ENCODE measurements at places on chromosomes 5 and 9.
A peak's percentile ranks its signal among the peaks of the same experiment; 100 is the strongest.

GRCh38 chr9:132507670-132508469 is 74.5 kb upstream of the BARHL1 start:
- DNase-seq = peak; percentile 41

- DNase-seq = no peak
Measured at GRCh38 chr5:9139344-9139743, 406.5 kb downstream of the SEMA5A start.

DNA sequence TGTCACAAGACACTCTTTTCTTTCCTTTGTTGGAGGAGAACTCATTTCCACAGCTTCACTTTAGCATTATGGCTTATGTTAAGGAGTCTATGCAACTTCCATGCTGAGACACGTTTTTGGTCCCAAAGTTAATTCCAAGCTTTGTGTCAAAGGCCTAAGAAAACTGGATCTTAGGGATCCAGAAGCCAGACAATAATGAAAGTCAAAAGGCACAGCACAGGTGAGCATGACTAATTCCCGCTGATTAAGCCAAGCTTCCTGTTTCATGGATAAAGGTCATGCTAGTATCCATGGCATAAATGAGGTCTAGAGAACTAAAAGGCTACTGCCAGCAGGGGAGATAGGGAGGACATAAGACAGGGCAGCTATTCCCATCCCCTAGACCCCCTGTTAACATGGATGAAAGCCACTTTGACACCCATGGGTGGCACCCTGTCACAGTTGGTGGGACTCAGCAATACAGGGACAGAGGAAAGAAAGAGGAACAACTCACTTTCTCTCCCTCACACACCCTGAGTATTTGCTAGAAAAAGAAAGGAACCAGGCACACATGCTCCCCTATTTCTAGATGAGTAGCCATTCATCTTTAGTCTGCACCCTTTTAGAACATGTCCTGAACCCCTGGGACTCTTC is 438.1 kb upstream of the CDH9 start:
- no peak for DNase-seq

- no peak for DNase-seq
Measured at GRCh38 chr9:69546265-69546664, 125.9 kb downstream of the APBA1 start.

DNA sequence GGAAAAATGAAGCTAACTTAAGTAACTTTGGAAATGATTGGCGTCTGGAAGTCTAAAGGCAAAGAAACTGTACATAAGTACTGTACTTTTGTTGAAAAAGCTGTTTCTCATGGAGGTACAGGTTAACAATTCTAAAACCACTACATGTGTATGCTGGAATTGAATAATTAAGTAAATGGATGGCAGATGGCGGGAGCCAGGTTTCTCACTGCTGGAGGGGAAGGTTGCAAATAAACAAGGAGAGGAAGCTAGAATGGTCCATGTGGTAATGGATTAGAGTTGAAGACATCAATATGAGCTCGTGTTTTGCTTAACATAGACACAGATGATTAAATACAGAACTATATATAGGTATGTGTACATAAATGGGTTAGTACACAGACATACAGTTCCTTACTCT is 43.2 kb upstream of the ASTN2 start:
- no peak for DNase-seq

DNA sequence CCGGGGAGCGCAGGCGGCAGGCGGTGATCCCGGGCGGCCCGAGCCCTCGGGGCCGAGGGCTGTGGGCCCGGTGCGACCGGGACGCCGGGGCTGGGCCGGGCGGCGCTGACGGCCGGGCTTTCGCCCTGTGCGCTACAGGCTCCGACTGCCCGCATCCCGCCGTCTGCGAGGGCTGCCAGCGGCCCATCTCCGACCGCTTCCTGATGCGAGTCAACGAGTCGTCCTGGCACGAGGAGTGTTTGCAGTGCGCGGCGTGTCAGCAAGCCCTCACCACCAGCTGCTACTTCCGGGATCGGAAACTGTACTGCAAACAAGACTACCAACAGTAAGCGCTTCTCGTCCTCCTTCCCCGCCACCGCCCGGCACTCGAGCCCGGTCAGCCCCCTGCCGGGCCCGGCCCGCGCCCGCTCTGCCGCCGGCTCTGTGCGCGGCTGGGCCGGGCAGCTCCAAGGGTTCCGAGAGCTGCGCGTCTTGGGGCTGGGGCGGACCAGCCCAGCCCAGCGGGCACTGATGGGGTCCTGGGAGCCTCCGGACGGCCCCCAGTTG is 1.6 kb downstream of the LMX1B start:
- DNase-seq = no peak

GRCh38 chr9:69922646-69923045 is 102.0 kb downstream of the CFAP95 start:
- DNase-seq = no peak

DNA sequence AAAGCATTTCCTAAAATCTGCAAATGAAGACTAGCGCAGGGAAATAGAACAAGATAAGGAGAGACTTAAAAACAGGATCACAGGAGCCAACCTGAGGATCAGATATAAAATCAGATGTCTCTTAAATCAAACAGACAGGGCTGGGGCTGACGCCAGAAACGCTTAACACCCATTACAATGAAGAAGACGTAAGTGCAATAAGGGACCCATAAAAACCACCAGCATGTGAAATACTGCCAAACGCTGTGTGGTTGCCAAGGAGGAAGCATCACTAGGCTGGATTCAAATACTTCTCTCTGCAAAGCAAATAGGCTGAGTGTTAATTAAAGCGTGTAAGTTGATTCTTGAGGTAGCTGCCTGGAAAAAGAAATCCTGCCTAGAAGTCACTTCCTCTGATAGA is 74.4 kb upstream of the ATP10B start:
- no peak for DNase-seq

DNA sequence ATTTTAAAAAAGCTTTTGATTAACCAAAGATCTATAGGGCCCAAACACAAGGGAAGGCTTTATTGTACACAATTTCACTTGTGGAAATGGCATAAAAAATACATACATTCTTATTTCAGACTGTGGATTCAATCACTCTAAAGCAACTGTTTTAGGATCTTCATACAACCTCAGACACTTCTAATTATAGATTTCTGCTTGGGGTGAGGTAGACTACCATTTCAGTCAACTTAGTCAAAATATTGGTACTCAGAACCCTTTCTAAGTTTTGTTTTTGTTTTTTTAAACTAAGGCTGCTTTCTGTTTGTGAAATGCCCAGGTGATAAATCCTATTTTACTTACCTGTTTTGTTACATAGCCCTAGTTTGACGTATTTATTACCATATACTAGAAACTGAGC is 284.5 kb upstream of the RASA1 start:
- DNase-seq = no peak

- DNase-seq = no peak
Measured at GRCh38 chr5:173308226-173308625, 20.0 kb downstream of the STC2 start.

DNA sequence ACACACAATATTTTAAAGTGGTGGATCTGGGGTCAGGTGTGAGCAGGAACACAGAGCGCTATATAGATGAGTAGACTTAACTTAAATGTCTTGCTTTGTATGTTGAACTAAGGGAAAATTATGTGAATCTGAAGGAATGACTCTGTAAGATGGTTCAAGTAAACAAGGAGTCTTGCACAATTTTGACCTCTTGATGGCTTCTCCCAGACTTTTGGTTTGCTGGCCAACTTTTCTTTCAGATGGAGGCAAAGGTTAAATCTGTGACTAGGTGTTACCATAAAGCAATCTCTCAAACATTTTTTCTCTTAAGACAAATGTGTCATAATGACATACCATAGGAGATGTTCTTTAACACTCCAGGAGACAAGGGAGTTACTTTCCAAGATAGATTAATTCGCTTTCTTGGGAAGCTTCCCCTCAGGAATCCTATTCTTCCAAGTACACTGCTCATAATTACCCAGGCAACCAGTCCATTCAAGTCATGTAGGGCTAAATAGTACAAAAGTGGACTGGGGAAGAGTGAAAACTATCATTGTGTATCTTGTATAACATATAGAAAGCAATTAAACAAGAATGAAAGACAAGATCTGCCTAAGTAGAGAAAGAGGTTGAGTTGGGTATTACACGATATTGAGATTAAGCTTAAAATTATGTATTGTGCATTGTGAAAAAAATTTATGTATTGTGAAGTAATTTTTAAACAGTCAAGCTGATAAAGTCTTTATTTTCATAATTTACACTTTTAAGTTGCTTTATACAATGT is 60.3 kb upstream of the SLC27A6 start:
- no peak for DNase-seq

- no peak for DNase-seq
Measured at GRCh38 chr9:78967596-78968217, 604.1 kb upstream of the TLE4 start.

DNA sequence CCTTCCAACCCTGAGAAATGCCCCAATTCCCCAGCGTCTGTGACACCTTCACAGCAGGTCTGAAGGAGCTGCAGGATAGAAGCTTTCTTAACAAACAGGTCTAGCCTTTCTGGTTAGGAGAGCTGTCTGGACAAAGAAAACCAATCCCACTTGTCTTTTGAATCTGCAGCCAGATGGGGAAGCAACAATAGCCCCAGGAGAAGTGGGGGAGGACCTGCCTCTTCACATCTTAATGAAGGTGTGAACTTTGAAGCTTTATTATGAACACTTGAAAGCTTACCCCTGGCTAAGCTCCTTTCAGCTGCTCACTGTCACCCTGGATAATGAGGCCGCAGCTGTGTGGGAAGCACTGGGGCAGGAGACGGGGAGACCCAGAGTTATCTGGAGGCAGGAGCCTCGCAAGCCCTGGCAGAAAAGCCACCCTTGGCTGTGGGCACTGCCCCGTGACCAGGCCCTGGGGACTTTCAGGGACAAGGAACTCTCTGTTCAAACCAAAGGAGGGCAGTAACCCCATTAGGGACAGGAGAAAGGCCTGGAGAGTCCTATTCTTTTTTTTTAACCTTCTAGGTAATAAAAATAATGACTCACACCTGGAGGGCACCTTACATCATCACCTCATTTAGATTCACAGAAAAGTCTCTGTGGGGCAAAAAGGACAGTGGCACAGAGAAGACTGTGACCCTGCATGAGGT is 151.8 kb upstream of the RAD23B start:
- no peak for DNase-seq

DNA sequence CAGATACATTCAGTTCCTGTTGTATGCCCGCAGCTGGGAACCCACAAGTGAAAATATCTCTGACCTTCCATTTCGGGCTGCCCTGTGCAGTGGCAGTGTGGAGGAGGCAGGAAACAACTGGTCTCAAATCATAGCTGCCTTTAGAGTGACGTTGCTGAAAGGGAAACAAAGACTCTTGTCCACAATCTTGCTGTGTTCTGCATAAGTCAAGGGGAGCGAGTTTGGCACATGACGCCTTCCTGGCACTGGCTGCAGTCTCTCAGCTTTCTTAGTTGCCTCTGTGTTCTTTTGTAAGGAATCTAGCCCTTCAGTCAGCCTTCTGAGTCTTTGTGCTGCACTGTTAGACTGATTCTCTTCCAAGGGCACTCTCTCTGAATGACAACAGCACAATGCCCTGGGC is 24.0 kb downstream of the ADAMTS16 start:
- no peak for DNase-seq

GRCh38 chr5:176676361-176676824 is 29.1 kb downstream of the TSPAN17 start:
- no peak for DNase-seq

DNA sequence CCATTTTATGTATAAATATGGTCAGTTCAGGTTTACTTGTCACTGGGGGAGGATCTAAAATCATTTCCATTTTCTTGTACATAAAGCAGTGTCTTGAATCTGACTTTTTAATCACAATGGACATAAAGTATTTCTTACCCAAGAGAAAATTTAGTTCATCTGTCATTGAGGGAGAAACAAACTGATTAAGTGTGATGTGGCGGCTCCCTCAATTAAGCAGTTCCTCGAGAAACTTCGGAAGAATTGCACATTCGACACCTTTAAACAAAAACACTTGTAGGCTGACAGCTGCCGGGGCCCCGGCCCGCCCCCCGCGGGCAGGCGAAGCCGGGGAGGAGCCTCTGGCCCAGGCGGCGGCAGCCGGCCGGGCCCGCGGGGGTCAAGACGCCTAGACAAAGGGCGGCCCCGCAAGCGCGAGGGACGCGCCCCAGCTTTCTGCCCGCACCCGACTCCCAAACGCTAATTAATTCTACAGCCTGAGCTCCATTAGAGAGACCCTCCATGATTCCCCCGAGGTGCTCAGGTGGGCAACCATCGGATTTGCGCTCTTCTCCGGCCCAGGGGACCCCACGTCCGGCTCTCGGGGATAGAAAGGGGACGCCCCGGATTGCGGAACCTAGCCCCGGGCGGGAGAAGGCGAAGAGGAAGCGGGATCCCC is 750 bp downstream of the TRIM36 start:
- no peak for DNase-seq

DNA sequence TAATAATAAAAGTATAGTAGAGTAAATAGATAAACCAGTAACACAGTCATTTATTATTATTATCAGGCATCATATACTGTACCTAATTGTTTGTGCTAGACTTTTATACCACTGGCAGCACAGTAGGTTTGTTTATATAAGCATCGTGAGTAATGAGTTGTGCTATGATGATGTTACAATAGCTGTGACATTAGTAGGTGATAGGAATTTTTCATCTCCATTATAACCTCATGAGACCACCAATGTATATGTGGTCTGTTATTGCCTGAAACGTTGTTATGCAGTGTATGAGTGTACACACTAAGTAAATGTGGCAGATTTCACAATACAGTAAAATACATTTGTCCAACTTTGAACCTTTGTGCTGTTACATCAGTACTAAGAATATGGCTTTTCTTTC is 72.7 kb upstream of the SPATA31D4 start:
- DNase-seq = no peak

DNA sequence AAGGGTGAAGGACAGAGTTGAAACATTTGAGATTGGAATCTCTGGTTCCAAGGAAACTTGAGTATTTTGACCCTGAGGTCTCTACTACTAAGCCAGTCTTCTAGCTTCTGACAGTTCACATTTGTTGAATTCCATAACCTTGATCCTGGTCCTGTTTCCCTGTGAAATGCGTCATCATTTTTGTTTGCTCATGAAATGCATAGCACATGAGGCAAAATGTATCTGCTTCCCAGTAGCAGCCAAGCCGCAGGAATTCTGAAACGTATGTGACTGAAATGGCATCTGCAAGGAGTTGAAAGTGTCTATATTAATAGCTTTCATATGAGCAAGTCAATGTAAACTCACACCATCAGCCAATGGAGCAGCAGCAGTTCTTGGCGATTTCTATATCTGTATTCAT is 307.9 kb downstream of the CSNK1G3 start:
- no peak for DNase-seq

DNA sequence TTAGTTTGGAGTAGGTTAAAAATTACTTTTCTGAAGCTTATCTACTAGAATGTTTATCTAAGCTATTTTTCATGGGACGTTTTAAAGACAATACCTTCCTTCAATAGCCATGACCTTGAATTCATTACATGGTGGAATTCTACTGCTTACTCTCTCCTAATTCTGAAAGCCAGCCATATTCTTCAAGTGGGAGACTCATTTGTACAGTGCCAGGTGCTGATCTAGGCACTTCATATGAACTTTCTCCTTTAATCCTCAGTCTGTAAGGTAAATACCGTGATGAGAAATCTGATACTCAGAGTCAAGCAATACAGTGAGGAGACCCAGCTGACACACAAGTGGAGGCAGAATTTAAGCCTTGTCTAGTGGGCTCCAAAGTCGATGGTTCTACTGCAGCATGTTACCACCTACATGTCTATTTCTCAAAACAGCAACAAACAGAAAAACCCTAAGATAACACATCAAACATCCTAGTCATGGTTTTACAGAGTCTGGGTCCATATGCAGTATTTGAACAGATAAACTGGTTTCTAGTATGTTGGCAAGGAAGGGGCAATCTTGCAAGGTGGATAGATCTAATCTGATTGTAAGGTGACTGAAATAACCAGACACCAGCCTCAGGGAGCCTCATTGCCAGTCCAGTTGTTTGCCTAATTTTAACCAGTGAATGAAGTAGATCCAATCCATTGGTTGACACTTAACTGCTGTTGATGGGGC is 243.7 kb downstream of the PIK3R1 start:
- no peak for DNase-seq
